Activated CD4-positive, CD25-positive, alpha-beta regulatory T cell treated with anti-CD3 and anti-CD28 coated beads, Interleukin-2, amount 50 U/mL, for 72 hours (primary cell): ENCODE measurements at places on chromosomes 13 and 19.

DNA sequence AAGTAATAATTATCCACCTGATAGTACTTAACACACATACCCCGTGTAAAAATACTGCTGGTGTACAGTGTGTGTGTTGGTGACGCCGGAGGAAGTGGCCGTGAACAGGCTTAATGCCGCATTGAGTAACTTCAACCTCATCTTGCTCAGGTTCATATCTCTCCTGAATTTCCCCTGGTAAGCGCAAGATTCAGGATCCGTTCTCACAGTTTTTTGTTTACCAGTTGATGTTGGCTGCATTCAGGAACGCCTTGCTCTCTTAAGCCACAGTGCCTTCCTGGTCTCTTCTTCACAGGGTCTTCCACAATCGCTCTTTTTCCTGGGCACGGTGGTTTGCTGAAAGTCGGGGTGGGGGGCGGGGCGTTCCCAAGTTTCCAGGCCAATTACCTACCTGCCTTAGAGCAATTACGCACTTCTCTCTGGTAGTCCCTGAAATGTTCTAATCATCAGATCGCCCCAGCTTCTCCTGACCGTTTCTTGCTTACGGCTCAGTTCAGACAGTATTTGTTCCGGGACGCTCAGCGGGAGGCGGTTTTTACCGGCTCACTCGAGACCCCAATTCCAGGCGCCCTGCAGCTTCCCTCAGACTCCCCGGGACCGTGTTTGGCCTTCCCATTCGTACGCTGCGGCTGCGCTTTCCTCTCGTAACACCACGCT, 706 bp upstream of the DNAJC3 start:
- no peak for DNase-seq

DNA sequence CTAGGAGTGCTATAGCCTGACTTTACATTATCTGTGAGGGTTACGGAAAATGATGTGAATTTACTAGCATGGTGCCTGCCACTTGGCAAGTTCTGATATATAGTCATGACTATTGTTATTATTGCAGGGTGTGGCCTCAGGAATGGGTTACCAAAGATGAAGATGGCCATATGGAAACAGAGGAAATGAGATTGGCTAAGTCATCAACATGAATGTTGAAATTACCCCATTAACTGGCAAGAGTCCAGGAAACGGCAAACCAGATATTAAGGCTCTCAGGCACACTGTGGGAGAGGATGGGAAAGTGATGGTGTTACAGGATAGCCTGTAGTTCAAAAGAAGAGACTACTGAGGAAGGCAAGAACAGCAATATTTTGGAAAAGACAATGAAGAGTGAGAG, 183.3 kb downstream of the KCNRG start:
- no peak for DNase-seq

- no peak for DNase-seq
Observed at GRCh38 chr19:55494172-55494761, 6.0 kb downstream of the SSC5D start.

GRCh38 chr13:36310417-36311108, 12.9 kb upstream of the CCDC169 start:
- DNase-seq: no peak

- DNase-seq: no peak
Observed at GRCh38 chr19:7454998-7455397, 33.8 kb downstream of the PEX11G start.

DNA sequence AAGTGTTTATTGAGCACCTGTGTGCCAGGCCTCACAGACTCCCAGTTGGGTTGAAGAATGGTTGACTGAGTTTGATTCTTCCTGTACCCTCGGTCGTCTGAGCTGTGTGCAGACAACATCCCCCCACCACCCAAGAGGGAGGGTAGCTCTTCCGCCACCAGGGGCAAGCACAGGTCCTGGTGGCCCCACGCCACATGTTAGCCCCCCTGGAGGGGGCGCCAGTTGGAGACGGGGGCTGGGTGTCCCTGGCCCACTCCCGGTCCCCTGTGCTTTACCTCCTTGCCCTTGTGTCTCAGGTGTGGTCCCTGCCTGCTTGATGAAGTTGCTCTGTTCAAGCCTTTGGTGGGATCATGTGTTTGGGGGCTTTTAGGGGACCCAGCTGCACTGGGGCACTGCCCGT, 27.2 kb downstream of the COLGALT1 start:
- no peak for DNase-seq

GRCh38 chr13:49933511-49933910, 2.6 kb downstream of the SPRYD7 start:
- no peak for DNase-seq

DNA sequence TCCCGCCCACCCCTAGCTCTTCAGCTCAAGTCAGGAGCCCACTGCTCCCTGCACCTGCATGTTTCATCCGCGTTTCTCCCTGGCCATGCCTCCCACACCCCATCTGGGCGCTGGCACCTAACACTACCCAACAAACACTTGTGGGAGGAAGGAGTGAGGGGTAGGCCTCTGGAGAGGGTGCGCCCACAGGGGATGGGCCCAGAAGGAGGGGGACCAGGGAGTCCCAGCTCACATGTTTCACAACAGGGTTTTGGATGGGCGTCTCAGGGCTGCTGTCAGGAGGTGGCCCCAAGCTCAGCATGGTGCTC, 12.1 kb upstream of the TMEM86B start:
- DNase-seq: no peak

DNA sequence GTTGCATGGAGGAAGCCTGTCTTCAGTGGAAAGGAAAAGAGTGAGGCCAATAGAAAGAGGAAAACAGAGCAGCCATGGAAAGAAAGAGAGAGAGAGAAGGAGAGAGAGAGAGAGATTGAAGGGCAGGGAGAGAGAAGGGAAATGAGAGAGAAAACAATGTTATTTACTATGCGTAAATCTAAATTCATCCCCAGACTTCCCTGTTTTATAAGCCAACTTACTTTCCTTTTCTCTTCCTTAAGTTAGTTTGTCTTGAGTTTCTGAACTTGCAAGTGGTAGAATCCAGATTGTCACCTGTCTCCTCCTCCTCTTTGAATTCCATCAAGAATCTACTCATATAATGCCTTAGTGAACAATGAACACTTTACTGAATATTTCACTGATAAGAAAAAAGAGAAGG, 16.8 kb upstream of the RCBTB2 start:
- no peak for DNase-seq

- DNase-seq: no peak
Observed at GRCh38 chr13:30339738-30340330, 32.5 kb upstream of the KATNAL1 start.

- DNase-seq: no peak
Observed at GRCh38 chr13:77177646-77178045, 149.2 kb downstream of the MYCBP2 start.

DNA sequence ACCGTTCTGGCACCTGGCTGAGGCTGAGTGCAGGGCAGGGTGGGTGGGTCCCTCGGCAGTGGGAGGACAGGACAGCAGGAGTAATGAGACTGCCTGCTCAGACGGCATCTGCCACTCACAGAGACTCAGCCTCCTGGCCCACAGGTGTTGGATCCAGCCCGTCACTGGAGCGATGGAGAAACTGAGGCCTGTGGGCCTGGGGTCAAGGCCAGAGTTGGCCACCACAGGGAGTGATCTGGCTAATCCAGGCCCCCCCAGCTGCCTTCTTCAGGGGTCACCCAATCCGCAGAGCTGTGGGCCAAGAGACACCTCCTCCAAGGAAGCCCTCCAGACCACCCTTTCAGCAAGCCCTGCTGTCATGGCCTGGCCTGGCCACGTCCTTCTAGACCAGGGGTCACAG, 103.7 kb upstream of the VSTM2B start:
- no peak for DNase-seq

GRCh38 chr19:33290956-33291622, 11.2 kb downstream of the CEBPA start:
- DNase-seq: no peak

DNA sequence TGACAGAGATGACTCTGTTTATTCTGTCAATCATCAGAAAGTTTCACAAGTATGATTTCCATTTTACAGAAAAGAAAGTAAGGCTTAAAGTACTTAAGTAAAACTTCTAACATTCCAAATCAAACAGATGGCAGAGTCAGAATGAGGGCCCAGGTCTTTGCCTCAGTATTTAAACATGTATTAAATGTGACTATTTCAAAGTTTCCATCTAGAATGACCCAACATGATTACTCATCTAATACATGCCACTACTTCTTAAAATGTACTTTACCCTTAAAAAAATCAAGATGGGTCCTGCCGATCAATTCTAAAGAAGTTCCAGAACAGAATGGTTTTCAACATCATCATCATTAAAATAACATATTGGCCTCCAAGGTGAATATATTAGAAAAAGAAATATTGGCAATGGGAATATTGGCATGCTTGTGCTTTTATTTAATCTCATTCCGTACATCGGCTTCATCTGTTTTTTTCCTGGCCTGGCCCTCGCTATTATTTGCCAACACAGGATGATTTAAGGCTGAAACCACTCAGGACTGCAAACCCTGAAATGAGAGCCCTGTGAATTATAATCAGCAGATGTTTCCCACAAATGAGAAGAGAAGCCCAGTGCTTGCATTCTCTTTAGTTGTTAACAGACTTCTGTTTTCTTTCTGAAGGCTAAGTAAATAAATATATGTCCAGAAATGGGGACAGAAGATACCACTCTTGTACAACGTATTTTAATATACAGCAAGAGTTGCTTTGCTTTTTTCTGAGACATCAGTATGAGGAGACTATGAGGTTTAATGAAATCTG, 340.0 kb downstream of the DNAJC15 start:
- DNase-seq: no peak
